Activated T-cell treated with anti-CD3 and anti-CD28 coated beads, Interleukin-2, amount 50 U/mL, for 48 hours (primary cell): ENCODE measurements at places on chromosomes 1 and 21.

- DNase-seq: no peak
These were observed 66.1 kb upstream of the PLA2G4A start for GRCh38 chr1:186762653-186763052.

- DNase-seq: no peak
These were observed 69.7 kb upstream of the USP24 start for GRCh38 chr1:55284856-55285255.

- no peak for DNase-seq
These were observed 2.9 kb upstream of the ST6GALNAC5 start for GRCh38 chr1:76864383-76864782.

DNA sequence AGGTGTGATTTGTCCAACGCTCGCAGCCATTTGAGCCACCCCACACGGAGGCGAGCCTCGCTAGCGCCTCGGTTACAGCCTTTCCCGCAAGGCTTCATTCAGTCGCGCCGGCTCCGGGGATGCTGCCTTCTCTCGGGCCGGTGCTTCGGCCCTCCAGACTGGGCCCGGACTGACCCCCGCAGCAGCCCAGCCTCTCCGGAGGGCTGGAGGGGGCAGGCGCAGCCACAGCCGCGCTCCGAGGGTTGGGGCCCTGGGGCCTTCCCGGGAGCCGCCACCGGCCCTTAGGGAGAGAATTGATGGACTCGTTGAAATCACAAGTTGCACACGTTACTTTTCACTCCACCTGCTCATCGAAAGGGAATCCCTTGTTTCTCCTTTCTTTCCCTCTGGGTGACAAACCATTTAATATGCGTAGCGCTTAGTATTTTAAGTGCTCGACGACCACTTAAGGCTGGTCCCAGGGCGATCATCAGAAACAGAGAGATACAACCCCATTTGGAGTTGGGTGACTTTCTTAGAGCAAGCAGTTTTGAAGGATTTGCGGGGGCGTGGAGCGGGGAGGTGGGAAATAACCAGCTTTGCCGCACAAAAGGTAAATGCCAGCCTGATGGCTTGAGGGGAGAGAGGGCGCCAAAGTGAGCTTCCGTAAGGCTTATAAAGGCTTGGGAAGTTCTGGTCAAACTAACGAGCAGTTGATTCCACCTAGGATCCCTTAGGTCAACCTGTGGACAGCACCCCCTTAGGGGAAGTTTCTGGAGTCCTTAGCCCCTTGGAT, 24.6 kb upstream of the ENAH start:
- DNase-seq: no peak

DNA sequence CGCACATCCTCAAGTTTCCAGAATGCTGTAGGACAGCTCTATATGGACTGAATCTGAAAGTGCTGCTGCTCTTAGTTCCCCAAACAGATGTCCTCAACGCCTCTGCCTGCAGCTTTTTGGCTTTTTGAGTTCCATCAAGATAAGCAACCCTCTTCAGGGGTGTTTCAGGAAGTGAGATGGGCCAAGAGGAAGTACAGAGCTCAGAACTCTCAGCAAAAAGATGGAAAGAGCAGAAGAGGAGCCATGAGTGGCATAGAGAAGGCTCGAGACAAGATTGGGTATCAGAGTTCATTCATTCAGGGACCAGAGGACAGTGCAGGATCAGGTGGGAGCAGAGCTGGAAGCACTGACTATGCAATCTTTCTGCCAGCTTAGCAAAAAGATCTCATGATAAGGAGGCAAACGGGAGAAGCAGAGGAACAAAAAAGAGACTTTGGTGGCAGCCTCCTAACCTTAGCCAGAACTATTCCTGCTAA, at the start of the genes ADORA3 and TMIGD3:
Gene ADORA3, minus strand, starts transcription at position 49 of the 476 bp plus-strand sequence. CDS start 279 bp downstream, outside the sequence.
Gene TMIGD3, minus strand, starts transcription at position 49 of the 476 bp plus-strand sequence. CDS start 279 bp downstream, outside the sequence.
- DNase-seq: no peak

- DNase-seq: no peak
These were observed 227.1 kb upstream of the MAP1LC3C start for GRCh38 chr1:242225767-242226573.

DNA sequence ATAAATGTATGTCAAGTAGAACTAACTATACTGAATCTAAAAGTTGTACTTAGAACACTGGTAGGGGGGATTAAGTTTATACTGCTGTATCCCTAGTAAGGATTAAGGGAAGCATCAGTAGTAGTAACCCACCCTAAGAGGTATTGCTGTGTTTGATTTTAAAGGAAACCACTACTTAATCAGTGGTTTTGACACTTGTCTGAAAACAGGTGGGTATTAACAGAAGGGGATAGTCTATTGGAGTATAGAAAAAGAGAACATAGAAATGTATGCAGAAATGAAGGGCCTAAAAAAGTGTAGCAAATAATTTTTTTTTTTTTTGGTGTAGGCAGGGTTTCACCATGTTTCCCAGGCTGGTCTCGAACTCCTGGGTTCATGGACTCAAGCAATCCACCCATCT, 2.2 kb downstream of the MIGA1 start:
- DNase-seq: no peak

DNA sequence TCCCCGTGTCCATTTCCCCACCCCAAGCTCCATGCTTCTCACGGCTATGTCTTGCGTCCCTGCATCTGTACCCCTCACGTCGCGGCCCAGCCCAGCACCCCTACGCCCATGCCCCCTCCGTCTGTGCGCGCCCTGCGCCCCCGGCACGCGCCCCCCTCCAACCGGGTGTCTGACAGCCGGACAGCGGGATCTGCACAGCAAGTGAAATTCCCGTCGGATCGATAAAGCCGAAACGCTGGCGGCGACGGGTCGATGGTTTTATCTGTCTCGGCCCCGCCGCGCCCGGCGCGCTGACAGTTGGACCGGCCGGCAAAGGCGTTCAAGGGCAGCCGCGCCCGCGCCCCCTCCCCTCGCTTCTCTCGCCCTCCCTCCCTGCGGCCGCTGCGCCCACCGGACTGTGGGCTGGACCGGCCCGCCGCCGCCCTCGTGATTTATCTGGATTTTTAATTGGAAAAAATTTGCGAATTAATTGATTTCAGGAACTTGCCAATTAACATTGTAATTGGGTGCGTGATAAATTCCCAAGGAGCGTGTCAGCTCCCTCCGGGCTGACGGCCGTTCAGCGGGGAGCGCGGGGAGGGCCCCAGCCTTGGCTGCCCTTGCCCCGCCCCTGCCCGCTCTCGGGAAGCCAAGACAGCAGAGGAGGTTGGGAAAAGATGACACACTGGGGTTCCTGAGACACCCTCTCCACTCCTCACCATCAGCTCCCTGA, 57.1 kb downstream of the TMEM53 start:
- DNase-seq: no peak

GRCh38 chr1:220810179-220810653, 23.5 kb downstream of the MTARC1 start:
- peak; percentile 78 for DNase-seq

- DNase-seq: peak; percentile 51
These were observed 111.9 kb upstream of the L1TD1 start for GRCh38 chr1:62082456-62083363.

DNA sequence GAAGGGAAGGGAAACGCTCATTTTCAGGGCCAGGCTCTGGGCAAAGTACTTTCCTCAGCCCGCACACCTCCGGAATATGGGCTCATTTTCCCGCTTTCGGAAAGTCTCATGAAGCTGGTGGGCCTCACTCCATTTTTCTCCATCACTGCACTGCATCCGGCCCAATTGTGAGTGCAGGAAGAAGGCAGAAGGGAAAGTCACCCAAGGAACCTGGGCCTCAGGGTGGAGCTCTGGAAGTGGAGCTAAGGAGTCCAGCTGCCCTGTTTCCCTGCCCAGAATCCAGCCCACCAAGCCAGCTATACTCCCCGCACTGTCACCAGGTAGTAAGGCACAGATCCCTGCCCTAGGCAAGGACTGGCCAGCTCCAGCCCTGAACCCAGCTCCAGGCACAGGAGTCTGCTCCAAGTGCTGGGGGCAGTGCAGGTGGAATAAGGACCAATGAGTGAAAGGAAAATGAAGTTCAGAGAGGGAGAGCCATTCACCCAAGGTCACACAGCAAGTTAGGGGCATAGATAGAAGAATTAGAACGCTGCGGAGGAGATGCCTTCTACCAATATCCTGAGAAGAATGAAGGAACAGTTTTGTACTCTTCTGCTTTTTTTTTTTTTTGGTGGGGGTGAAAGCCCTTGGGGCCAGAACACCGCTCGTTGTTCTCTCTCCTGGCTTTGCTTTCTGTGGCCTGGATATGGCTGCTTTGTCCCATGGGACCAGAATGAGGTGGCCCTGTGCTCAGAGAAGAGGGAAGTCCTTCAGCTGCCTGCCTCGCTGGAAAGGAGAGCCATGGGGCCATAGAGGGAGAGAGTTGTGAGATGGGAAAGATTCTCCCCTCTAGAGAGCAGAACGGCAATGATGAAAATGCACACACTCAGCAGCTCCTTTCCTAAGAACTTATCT, 10.0 kb downstream of the LRP8 start:
- DNase-seq: no peak

DNA sequence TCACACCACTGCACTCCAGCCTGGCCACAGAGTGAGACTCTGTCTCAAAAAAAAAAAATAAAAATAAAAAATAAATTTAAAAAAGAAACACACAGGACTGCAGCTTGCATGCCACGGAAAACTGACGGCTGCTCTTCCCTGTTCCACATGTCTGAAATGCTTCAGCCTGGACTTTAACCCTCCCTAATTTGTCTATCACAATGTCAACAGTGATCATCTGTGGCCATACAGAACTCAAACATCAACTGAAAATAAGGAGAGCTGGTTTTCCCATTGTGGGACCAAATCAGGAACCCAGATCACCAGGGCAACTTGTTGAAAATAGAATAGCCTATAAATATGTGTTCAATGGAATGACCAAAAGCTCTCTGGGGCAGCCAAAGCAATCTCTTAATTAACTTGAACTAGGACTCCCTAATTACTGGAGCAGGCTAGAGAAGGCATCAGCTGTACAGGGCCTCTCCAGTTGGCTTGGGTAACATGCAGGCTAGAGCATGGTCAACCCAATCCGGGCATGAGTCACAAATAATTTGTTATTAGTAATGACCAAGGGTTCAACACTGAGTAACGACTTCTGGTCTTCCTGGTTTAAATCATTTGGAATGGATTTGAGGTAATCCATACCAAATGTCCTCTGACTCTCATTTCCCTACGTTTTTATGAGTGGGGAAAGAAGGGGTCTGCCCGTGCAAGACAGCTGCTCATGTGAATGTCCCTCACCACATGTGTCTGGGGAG, 62.7 kb upstream of the KAZN start:
- no peak for DNase-seq

DNA sequence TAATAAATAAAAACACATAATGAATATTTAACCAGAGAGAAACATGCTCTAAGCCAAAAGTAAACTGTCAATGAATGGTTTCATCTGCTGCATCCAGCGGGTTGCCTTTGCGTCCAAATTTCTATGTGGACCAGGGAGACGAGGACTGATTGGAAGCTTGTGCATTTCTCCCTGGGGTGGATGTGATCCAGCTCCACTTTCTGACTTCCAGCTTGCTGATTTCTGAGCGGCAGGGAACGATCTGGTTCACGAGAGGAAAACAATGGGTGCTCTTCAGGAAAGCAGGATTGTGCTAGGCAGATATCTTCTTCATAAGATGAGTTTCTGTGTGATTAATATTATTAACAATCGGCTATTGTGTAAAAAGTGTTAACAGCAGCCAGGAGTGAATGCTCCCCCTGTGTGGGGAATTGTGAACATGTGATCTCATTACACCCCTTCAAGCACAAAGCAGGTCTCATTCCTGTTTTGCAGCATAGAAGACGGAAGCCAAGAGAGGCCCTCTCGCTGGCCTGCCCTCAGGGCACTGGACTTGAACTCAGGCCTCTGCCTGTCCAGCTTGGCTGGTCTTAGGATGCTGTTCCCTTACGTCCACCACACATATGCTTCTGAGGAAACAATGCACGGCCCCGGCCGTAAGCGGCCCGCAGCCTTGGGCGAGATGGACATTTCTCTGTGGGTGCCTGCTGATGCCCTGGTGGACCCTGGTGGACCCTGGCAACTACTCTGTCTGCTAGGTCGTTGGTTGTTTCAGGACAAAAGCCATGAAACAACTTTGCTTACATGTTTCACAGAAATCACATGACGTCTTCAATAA, 183.4 kb upstream of the C1orf174 start:
- DNase-seq: no peak

DNA sequence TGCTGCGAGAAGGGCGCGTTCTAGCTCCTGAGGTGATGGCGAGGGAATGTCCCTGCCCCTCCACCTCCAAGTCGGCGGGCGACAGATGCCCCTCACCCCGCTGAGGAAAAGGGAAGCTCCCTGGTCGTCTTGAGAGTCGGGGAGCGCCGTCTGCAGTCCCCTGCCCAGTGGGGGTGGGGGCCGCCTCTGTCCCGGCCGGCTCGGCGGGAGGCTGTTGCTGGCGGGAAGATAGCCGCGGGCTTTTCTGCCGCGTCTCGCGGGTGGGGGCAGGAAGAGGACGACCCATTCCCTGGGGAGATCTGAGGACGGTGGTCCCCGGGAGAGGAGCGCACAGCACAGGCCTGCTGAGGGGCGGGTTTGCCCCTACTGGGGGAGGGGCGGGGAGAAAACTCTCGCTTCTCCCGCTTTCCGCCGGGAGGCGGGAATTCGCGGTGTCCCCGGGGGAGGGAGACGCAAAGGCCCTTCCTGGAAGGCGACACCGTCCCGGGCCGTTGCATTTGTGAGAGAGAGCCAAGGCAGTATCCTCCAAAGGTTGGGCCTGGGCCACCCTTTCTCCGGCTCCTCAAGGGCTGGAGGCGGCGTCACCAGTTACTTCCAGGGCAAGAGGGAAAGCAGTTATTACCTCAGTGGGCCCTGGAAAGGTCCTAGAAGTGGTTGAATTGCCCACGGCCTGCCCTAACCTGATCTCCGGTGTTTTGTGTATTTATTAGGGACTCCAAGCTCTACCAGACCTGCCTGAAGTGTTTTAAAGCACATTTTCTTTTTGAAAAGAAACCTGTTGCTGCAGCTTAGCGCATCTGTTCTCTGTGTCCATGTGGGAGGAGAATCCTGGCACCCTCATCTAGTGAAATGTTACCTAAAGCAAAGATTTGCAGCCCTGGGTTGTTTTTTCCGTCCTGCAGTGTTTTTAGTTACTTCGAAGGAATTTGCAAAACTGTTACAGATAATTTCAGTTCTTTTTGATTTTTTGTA, 648 bp downstream of the S100PBP start:
- DNase-seq: no peak

DNA sequence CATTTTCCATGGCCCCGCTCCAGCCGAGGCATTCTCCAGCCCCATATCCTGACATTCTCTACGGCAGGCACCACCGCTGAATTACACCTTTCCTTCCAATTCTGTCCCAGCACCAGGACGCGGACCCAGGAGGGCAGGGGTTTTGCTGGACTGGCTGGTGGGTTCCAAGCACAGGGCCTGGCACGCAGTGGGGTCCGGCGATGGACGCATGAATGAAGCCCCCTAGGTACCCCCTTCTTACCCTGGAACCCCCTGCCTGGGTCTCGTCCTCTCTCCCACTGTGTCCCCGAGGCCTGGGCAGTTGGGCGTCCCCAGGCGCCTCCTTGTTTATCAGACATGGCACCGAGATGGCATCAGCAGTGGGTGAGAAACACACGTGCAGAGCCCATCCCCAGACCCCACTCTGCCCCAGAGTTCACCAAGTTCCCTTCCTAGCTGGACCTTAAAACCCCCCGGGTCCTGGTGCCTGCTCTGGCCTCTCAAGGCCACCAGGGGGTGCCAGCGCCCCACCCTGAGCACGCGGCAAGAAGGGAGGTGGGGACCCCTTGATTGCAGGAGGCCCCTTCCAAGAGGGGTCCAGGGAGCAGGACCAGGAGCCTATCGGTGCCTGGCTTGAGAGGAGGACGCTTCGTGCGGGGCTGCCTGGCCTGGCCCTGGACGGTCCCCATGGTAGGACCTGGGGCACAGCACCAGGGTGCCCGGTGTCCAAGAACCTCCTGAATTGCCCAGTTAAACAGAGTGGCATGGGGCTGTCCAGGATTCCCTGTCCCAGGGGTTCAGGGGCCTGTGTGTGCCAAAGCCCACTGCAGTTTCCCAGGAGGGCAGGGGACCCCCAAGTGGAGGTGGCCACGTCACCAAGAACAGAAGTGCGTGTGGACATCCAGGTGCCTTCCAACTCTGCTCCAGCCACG, 46.1 kb downstream of the MEGF6 start:
- DNase-seq: peak; percentile 62

- DNase-seq: no peak
These were observed 16.9 kb upstream of the RGS16 start for GRCh38 chr1:182620924-182621585.
